ENCODE measurements at places on chromosomes 12 and 14.

DNA sequence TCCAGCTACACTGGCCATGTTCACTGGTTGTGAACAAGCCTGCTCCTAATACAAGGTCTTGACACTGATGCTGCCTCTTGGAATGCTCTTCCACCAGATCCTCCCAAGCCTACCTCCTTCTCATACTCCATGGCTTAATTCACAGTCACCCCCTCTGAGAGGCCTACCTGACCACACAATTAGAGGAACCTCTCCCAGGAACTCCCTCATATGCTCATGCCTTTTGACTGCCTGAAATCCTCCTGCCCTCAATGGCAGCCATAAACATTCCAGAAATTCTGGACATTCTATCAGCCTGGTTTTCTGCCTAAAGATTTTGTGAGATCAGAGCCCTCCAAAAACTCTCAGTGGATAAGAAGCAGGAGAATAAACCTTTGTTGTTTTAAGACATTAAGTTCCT, 340.2 kb downstream of the C12orf75 start:
- no peak for DNase-seq

DNA sequence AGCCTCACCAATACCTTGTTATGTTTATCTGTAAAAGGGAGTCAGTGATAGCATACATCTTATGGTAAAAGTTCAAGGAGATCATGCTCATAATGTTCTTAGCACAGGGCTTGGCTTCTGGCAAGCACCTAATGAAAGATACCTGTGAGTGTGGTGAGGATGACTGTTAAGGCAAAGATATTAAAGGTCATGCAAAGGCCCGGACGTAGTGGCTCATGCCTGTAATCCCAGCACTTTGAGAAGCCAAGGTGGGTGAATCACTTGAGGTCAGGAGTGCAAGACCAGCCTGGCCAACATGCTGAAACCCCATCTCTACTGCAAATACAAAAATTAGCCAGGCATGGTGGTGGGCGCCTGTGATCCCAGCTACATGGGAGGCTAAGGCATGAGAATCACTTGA, 425.9 kb upstream of the TBX3 start:
- DNase-seq: no peak

DNA sequence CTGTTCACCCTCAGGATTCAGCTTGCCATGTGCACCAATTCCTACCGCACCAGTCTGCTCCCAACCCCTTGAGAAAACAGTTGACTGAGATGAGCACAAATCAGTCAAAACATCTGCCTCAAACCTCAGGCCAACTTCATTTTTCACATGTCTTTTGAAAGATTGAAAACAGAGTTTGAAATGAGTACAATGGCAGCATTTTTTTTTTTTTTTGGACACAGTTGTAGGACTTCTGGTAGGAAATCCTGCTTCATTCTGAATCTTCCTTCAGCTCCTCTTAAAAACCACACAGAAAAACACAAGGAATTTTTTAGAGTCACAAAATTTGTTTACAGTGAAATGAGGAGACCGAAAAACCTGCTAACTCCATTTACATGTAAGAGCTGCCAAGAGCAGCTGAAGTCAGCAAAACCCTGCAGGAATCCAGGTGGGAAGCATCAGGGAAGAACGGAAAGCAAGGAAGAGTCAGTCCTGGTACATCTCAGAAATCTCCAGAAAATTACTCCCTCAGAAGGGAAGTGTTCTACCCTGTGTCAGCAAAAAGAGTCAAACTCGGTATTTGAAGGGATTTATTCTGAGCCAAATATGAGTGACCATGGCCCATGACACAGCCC, 100.3 kb upstream of the TMTC1 start:
- DNase-seq: no peak

DNA sequence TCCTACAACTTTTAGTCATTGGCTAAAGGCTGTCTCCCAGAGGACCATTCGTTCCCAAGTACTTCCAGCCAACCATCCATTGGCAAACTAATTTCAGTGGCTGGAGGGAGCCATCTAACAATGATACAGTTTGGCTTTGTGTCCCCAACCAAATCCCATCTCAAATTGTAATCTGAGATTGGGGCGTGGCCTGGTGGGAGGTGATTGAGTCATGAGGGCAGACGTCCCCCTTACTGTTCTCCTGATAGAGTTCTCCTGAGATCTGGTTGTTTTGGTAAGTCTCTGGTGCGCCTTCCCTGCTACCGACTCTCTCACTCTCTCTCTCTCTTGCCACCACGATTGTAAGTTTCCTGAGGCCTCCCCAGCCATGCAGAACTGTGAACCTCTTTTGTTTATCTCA, 99.7 kb upstream of the FUT8 start:
- no peak for DNase-seq

- no peak for DNase-seq
Observed at GRCh38 chr14:34277191-34277590, 184.8 kb downstream of the SPTSSA start.

- no peak for DNase-seq
Observed at GRCh38 chr14:34171431-34172172, 220.7 kb upstream of the EGLN3 start.

DNA sequence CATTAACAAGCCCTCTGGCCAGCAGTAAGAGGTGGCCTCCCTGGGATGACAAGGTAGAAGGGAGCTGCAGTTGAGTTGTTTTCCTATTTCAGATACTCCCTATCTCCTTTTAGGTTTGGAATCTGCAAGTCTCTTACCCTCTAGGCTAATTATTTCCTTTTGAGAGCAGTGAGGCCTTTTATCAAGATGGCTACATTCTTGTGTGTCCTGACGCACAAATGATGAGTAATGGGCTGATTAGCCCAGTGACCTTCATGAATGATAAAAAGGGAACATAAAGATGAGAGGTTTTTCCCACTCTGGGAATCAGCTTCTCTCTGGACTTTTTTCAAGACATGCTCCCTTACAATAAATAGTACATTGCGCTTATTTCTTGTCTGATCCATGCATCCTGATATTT, 22.9 kb downstream of the DYRK2 start:
- no peak for DNase-seq

- no peak for DNase-seq
Observed at GRCh38 chr14:84708865-84709264, 821.1 kb upstream of the FLRT2 start.

- no peak for DNase-seq
Observed at GRCh38 chr12:14780859-14781258, 22.4 kb downstream of the WBP11 start.

DNA sequence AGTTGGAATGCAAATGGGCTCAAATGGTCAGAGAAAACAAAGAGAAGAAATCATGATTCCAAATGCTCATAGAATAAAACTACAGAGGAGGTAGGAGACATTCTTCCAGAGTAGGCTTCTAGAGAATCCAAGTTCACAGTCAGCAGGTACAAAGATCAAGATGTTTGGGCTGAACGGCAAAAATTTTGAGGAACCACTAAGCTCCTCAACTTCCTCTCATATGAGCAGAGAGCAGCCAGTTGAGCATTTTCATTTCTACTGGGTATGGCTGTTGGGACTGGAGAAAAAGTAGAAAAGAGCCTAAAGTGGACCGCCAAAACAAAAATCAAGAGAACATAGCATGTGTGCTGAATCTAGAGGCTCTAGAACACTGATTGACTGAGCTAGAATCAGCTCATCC, 73.8 kb upstream of the ARID2 start:
- no peak for DNase-seq

DNA sequence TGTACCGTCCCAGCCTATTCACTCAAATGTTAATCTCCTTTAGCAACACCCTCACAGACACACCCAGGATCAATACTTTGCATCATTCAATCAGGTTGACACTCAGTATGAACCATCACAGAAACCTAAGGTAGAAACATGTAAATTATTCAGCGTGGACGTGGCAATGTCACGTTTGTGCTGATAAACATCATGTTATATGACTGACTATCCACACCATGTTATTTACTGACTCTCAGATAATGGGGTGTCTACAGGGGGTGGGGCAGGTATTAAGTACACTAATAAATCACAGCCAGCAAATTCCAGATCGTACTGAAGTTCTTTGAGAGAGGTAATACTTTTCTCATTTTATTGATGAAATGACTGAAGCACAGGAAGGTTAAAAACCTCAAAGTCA, 280.0 kb downstream of the C12orf75 start:
- DNase-seq: no peak

- no peak for DNase-seq
Observed at GRCh38 chr12:88339254-88339949, 197.3 kb downstream of the TMTC3 start.

- DNase-seq: no peak
Observed at GRCh38 chr12:49869816-49870500, 27.1 kb upstream of the BCDIN3D start.

- no peak for DNase-seq
Observed at GRCh38 chr12:131108177-131108955, 154.7 kb downstream of the ADGRD1 start.

DNA sequence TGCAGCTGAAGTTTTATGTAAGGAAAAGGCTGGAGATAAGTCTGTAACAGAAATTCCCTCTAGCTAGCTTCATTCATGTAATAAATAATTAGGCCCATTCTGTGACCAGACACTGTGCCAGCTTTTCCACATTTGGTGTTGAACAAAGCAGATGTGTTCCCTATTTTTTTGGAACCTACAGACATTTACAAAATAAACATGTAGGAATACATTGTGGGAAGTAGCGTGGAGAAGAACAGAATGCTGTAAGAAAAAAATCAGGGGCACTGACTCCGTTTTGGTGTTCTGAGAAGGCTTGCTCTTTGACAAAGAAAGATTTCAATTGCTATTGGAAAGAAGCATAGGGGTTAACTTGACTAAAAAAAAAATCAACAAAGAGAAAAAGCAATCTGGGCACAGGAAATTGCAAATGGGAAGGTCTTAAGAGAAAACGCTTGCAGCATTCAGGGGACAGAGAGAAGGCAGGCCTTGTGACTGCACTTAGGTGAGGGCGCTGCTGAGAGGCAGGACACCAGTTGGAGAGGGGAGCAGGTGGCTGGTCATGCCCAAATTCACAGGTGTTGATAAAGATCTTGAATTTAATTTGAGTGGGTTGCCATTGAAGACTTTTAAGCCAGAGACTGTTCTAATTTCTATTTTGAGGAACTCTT, 4.0 kb downstream of the FAR2 start:
- peak; percentile 15 for DNase-seq

DNA sequence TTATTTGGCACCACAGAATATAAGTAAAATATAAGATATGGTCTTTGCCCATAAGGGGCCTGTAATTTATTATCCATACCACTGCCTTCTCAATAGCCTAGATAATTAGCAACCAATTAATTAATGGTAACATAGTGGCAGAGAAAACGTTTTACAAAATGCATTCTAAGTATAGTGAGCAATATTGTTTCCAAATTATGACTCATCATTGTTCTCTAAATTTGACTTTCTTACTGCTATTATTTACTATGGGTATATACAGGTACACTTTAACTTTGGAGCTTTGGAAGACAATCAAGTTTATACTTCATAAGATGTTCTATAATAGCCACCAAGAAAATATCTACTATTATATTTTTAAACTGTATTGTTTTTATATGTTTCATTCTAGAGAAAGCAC, 26.7 kb downstream of the DCP1B start:
- DNase-seq: no peak

DNA sequence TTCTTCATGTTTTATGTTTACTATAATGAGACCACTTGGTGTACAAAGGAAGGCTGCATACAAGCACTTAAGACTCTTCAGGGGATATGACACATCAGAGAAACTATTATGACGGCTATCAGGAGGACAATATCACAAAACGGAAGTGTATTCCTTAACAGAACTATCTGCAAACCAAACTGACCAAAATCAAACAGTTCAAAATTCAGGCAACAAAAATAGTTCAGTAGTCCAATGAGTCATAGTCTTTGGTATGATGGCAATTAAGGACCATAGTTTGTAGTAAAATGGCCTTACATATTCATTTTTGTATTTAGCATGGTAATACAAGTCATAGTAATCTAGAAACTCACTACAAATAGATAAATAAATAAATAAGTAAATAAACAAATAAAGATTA, 1638.7 kb upstream of the SEL1L start:
- no peak for DNase-seq

DNA sequence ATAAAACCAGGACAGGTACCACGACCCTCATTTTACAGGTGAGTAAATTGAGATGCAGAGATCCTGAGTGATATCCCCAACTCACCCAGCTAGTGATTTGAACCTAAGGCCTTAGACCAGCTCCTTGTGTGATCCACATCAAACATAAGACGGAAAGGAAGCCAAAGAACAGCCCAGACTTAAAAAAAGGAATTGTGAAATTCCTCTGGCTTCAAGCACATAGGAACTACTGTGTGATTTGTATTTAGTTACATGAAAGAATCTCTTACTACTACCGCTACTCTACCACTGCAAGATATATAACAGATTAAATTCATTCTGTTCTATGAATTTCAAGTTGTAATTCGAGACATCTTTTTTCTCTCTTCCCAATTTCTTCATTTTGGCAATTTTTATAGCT, 10.5 kb downstream of the E2F7 start:
- DNase-seq: no peak
